Stimulated activated CD4-positive, alpha-beta T cell treated with anti-CD3 and anti-CD28 coated beads, Interleukin-1b, Interleukin-23, amount 100 ng/mL, for 1 hour (primary cell): ENCODE measurements at places on chromosomes 1 and 21.
A peak's percentile ranks its signal among the peaks of the same experiment; 100 is the strongest.

GRCh38 chr1:16094453-16095158, 21.2 kb upstream of the FAM131C start:
- no peak for DNase-seq

DNA sequence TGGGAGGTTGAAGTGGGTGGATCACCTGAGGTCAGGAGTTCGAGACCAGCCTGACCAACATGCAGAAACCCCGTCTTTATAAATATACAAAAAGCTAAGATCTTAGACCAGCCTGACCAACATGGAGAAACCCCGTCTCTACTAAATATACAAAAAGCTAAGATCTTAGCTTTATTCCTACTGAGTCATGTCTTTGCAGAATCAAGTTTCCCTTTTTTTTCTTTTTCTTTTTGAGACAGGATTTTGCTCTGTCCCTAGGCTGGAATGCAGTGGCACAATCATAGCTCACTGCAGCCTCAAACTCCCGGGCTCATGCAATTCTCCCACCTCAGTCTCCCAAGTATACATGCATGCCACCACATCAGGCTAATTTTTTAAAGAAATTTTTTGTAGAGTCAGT, 21.4 kb downstream of the KDM5B start:
- DNase-seq, result no peak

- no peak for DNase-seq
Observed at GRCh38 chr1:181120924-181121323, 32.4 kb downstream of the IER5 start.

DNA sequence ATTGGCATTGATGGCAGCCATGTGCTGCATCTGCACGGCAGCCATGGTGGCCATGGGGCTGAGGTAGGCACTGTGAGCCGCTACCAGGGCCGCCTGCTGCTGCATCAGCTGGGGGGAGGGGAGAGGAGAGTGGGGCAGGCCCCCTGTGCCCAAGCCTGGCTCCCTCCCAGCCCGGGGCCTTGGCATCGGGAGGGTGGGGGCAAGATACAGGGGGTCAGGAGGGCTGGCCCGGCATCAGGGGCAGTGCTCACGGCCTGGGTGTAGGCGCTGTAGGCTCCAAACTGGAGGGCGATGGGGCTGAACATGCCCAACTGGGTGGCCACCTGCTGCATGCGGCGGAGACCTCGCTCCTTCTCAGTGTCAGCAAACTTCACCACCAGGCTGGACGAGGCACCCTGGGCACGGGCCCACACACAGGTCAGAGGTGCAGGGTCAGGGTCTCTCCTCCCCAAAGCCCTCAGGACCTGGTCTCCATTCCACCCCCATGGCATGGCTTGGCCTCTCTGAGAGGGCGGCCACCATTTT, 9.0 kb downstream of the CELF3 start:
- DNase-seq, result no peak

DNA sequence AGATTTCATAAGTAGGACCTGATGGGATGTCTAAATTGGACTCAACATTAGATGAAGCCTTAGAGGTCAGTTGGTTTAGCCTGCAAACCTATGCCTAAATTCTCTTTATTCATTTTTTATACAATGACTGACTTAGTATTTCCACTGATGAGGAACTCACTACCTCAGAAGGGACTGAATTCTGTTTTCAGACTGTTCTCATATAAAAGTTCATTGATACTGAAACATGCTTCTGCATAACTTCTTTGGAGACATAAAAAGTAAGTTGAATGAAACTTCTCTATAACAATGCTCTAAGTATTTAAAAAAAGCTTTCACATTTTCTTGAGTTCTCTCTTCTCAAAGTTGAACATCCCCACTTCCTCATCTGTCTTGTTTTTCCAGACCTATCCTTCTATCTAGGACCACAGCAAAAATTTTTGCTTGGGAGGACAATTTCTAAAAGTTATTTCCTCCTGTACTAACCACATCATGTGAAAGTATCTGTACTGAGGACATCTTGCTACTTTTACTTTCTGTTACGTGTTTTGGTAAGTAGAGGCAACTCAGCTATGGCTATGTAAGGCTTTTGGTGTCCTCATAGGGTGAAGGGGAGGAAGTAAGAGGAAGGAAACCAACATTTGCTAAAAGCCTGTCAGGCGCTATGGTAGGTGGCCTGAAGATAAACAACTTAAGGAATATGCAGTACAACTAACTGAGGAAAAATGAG, 64.1 kb downstream of the USP24 start:
- no peak for DNase-seq

GRCh38 chr1:40316595-40317393, at the start of gene COL9A2:
Gene COL9A2 (minus strand): TSS chr1:40317286. CDS start chr1:40317197, 89 bp downstream.
- peak; percentile 21 for DNase-seq

GRCh38 chr1:8345621-8346415, 27.9 kb downstream of the SLC45A1 start:
- no peak for DNase-seq

GRCh38 chr1:42983693-42984092, 25.0 kb upstream of the SLC2A1 start:
- DNase-seq, result no peak

- no peak for DNase-seq
Observed at GRCh38 chr1:228259951-228260350, 52.1 kb downstream of the OBSCN start.

GRCh38 chr1:234538930-234539649, 60.1 kb upstream of the TARBP1 start:
- no peak for DNase-seq

GRCh38 chr1:198888379-198888943, 249.6 kb downstream of the PTPRC start:
- DNase-seq, result no peak

- no peak for DNase-seq
Observed at GRCh38 chr21:31913182-31913608, 40.4 kb downstream of the HUNK start.

DNA sequence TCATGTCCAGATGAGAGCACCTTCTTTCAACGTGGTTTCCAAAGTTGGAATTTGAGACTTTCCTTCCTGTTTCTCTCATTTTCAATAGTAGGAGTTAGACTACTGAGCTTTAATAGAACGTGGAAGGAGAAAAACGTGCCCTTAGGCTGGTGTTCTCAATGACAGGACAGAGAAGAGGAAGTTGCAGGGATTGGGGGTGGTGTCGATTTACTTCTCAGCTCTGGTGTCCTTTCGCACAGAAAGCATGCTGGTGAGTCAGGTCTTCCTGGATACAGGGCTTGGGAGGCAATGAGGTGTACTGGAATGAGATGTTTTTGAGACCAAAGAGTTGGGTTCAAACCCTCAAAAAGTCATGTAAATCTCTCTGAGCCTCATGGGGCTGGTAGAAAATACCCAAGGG, 67.1 kb downstream of the HIVEP3 start:
- DNase-seq, result no peak

- DNase-seq, result no peak
Observed at GRCh38 chr21:45574081-45574501, 31.9 kb upstream of the SLC19A1 start.

GRCh38 chr1:244102468-244102867, 51.4 kb downstream of the ZBTB18 start:
- DNase-seq, result no peak

GRCh38 chr1:109391626-109392025, 6.1 kb downstream of the SORT1 start:
- DNase-seq, result no peak

- DNase-seq, result no peak
Observed at GRCh38 chr1:233081735-233082134, 131.3 kb downstream of the NTPCR start.

DNA sequence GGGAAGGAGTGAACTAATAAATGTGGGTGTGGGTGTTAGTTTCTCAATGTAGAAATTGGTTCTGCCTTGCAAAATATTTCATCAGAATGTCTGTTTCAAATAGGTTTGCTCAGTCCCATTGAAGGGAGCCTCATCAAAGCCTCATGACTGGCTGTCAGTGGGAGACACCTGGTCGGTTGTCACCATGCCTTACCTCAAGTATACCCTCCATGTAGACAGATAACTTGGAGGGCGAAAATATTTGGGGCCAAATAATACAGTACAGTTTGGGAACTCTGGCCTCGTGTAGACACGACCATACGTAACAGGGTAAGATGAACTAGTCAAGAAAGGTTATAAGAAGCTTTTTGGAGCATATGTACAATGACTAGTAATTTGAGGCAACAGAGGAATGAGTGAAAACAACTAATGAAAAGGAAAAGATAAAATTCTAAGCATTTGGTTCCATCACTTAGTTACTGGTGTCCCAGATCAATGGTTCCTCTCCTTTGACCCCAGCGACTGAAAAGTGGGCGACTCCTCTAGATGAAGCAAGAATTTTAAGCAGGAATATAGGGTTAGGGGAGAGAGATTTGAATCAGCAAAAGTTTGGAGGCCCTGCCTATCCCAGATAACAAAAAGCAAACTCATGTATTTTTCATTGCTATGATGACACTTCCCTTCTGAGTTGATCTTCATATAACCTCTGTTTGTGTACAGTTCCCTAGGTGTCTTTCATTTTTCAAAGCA, 163.9 kb downstream of the LRRC40 start:
- no peak for DNase-seq

DNA sequence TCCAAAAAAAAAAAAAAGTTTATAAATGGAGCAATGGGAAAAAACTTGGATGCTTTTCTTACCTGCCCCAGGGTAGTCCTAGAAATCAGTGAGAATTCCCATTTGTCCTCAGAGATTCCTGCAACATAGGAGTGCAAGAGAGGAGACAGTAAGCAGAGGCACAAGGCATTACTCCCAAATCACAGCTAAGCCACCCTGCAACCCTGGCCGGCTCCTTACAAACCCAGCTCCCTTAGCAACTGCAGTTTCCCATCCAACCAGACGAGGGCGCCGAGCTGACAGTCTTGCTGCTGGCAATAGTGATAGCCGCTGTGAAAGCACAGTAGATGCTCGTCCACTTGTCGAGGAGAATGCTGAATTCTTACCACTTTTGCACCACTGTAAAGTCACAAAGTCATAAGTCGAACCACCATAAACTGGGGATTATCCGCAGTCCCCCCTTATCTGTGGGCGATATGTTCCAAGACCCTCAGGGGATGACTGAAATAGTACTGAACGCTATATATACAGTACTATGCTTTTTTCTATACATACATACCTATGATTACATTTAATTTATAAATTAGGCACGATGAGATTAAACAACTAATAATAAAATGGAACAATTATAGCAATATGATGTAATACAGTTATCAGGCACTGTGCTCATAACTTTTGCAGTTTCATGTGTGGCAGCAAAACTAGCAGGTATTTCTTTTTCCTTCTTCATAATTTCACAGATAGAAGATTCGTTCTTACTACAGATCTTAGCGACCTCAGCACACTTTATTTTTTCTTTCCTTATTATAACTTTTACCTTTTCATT, 6.0 kb upstream of the PITHD1 start:
- DNase-seq, result peak; percentile 78

GRCh38 chr1:229665912-229666558, 40.0 kb downstream of the URB2 start:
- DNase-seq, result no peak

DNA sequence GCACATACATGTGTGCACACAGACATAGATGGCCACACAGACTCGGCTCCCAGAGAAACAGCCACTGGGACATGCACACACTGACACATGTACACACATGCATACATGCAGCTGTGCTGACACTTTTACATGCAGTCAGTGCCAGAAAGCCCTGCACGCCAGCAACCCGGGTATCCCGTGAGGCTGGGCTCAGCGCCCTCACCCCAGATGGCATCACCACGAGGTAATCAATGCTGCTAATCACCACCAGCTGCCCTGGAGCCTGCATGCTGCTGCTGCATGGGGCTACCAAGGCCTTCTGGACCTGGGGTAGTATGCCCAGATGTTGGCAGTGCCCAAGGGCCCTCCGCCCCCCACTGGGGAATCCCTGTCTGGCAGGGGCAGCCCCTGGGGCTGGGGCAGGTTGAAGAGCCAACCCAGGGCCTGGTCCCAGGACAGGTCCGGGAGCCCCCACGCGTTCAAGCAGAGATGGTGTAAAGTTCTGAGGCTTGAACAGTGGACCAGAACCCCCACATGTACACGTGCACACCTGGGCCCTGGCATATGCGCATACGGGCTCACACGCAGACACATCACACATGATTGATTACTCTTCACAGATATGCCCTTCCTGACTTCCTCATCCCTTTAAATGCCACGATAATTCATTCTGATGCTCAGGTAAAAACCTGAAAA, 2.7 kb upstream of the COL16A1 start:
- no peak for DNase-seq

DNA sequence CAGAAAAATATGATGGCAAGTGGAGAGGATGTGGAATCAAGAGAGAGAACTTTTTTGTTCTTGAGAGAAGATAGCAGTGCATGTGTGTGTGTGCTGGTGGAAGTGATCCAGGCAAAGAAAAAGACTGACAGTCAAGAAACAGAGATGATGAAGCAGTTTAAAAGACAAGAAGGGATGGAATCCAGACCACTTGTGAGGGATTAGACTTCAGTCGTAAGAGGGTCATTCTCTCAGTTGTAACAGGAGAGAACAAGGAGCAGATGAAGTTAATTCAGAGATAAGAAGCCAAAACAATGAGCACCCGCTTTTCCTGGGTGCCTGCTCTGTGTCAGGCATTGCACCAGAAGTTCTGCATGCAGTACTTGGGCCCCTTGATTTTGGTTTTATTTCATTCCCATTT, 76.6 kb downstream of the RNF220 start:
- DNase-seq, result no peak

GRCh38 chr1:15662477-15662876, 21.6 kb upstream of the PLEKHM2 start:
- no peak for DNase-seq

- DNase-seq, result no peak
Observed at GRCh38 chr1:101002551-101002950, 23.0 kb downstream of the DPH5 start.

DNA sequence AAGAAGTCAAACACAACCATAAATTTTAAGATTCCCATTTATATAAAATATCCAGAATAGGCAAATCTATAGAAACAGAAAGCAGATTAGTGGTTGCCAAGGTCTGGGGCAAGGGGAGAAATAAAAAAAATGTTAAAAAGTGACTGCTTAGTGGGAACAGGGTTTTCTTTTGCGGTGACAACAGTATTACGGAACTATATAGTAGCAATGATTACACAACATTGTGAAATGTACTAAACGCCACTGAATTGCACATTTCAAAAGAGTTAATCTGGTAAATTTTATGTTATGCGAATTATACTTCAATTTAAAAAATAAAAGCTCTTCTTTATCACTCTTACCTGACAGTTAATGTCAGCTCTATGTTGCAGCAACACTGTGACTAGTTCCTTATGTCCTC, 105.2 kb downstream of the ACBD6 start:
- no peak for DNase-seq

GRCh38 chr1:223114871-223115270, 28.2 kb downstream of the TLR5 start:
- DNase-seq, result no peak

GRCh38 chr1:3907031-3907534, 7.0 kb upstream of the C1orf174 start:
- DNase-seq, result no peak

- peak; percentile 29 for DNase-seq
Observed at GRCh38 chr1:33298623-33299277, 22.1 kb downstream of the A3GALT2 start.

DNA sequence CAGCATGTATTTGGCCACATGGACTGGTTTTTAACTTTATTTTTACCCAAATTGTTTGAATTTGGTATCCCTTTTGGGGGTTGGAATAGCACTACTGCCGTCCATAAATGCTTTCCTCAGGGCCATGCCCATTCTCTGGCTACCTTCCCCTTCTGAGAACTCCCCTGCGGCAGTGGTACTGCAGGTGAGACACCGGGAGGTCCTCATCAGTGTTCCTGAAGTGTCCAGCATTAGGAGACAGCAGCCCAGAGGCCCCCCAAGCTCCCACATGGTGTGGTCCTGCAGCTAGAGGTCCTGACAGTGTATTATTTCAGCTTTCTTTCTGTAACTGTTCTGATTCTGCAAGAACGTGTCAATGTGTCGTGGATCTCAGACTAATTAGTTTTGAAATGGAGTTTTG, 8.9 kb downstream of the LMO4 start:
- no peak for DNase-seq

GRCh38 chr1:14511796-14512585, 86.5 kb upstream of the KAZN start:
- no peak for DNase-seq
